ENCODE measurements at places on chromosomes 7 and 10.

DNA sequence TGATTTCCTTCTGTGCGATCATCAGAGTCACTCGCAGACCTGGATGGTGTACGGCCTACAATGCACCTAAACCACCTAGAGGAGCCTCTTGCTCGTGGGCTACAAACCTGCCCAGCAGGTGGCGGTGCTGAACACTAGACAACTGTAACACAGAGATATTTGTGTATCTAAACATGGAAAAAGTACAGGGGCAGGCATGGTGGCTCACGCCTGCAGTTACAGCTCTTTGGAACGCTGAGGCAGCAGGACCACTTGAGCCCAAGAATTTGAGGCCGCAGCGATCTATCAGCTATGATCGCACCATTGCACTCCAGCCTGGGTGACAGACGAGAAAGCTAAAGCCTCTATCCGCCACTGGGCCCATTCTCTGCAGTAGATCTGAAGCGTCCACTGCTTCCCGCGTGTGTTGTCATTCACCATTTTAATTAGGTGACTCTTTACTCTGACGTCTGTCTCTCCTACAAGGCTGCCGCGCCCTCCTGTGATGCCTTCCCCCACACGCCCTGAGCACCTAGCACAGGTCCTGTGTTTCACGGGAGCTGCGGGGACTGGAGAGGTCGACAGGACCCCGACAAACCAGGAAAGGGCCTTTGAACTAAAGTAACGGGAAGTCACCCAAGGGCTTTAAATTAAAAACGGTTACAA is 774 bp downstream of the TUBGCP2 start:
- peak; percentile 75 for DNase-seq

GRCh38 chr7:879093-879492 is 2.7 kb downstream of the GET4 start:
- DNase-seq = no peak

- DNase-seq = no peak
Observed at GRCh38 chr10:20128811-20129210, 312.6 kb downstream of the PLXDC2 start.

DNA sequence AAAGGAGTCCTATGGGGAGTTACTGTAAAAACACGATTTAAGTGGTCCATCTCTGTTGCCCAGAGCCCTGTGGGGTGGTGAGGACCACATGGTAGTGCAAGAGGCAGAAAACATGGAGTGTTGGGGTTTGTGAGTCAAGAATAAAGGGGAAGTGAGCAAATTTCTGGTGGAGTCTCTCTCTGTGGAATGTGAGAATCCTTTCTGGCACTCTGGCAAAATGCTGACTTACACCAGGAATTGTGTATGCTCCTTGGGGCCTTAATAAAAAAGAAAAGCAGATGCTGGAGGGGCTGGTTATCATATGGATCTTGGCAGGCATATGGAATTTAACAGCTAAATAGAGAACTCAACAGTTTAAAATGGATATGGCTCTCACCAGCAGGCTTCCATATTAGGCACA is 486.0 kb downstream of the TNS3 start:
- no peak for DNase-seq

GRCh38 chr10:3827266-3827665 is 42.3 kb upstream of the KLF6 start:
- no peak for DNase-seq

DNA sequence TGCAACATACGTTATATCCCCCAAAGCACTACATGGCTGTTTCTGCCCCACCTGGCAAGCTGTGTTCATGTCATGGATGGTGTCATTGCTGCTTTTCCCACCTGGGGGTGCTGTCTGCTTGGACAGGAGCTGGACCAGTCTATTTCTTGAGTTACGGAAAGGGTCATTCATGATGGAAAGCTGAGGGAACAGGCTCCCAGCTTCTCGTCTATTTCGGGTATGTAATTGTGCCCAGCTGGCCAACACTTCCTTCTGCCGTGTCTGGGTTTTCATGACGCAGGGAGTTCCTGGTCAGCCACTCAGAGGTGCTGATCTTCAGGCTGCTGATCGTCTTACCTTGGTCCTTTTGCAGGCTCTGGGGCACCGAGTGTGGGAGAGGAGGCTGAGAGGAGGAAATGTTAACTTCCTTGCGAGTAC is 8.6 kb downstream of the BTBD16 start:
- peak; percentile 84 for DNase-seq

- DNase-seq = no peak
Observed at GRCh38 chr7:52635021-52635420, 400.4 kb upstream of the POM121L12 start.

DNA sequence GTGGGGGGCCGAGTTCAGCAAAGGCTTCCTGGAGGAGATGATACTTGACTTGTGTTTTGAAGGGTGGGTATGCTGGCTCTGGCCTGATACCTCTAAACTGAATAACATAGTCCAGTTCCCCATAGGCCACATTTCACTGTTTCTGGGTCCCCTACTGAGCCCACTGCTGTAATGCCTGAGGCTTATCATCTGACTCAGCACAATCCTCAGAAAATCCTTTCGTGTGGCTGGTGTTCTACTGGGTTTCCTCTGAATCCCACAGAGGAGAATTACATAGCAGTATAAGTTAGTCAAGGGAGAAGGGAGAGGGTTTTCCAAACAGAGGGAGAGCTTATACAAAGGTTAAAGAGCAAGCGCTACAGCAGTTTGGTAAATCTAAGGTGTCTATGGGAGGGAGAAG is 2.8 kb upstream of the R3HCC1L start:
- no peak for DNase-seq

GRCh38 chr7:54014765-54015164 is 527.4 kb upstream of the VSTM2A start:
- DNase-seq = no peak

- DNase-seq = no peak
Observed at GRCh38 chr7:24381894-24382505, 98.0 kb downstream of the NPY start.

- no peak for DNase-seq
Observed at GRCh38 chr7:22339725-22340390, 17.1 kb downstream of the RAPGEF5 start.

GRCh38 chr10:25797888-25798429 is 136.1 kb upstream of the MYO3A start:
- DNase-seq = no peak

DNA sequence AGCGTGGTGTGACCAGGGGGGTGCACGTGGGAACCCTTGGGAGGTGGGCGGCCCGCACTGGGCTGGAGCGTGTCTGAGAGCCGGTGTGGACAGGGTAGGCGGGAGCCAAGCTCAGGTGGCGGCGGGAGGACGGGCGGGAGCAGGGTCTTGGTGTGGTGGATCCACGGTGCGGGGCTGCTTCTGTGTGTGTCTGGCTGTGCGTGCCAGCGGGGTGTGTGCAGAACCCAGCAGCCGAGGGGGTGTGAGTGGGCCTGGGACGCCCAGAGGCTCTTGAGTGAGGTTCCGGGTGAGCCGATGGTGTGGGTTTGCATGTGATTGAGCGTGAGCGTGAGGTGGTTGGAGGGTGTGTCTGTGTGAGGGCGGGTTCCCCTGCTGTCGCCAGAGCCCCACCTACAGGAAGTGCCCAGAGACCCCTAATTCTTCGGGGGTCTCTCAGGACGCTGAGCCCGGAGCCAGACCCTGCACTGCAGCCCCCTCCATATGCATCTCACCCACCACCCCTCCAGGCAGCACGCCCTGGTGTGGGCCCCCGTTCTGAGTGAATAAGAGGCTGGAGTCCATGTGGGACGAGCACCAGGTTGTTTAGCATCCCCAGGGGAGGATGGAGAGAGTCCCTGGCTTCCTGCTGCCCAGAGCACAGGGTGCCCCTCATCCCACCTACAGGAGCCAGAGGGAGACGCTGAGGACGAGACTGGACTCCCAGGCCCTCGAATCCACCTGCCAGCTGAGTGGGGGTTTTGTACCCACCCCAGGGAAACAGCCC is 78.2 kb downstream of the ELFN1 start:
- no peak for DNase-seq

DNA sequence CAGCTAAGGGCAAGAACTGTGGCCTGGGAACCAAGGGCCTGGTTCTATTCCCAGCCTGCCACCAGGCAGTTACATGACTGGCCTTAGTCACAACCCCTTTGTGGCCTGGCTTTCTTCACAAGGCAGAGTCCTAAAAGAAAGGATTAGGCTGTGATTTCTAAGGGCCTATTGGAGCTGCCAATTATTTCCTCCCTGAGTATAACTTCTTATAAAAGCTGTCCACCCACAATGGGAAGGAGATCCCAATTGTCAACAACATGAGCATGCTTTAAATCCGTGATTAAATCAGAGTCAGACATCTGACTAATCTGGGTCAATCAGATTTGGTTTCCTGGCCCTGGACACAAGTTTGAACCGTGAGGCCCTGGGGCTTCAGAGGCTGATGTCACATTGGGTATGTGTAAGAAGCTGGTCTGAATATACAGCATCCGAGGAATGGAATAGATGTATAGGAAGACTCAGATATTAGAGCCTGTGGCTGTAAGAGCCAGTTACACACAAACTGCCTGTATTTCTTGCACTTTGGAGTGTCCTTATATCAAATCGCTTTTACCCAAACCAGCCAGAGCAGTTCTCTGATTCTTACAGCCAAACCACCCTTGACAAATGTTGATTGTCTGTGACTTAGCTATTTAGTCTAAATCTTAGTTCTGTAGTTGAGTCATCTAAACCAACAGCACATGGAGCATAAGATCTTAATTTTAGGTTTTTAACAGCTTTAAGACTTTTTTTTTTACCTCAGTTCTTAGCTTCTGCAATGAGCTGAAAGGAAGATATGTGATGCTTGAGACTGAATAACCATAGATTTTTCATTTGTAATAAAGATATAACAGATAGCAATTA is 61.3 kb downstream of the ABCB4 start:
- DNase-seq = no peak

DNA sequence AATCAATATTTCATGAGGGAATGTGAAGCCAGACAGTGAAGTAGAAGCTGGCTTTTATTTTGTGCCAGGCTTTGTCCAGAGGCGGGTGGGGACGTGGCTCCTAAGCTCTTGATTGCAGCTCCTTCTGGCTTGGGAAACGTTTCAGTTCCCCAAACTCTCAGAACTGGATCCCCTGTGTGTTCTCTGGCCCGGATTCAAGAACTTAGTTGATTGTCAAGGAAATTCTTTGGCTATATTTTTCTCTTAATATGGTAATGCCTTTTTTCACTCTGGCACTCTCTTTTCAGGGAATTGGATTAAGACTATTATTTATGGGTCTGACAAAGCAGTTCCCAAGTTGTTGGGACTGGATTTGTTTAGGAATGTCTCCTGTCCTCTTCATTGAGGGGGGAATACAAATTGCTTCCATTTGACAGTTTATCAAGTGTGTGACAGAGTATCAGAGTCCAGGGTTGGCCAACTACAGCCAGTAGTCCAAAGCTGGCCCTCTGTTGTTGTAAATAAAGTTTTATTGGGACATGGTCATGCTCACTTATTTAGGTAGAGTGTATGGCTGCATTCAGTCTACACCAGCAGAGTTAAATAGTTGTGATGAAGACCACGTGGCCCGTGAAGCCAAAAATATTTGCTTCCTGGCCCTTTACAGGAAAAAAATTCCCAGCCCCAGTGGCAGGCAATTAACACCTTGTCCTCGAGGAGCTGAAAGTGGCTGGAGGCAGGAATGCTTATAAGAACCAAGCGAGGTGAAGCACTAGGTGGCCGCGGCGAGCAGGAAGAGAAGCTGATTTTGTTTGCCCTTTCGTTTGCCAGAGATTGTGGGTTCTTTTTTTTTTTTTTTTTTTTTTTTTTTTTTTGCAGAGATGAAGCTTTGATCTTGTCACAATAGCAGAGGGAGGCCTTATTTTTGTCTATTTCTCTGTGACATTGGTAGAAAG is 34.3 kb downstream of the HTRA1 start:
- no peak for DNase-seq

Measured in dorsolateral prefrontal cortex (tissue), 122 donors.